ENCODE measurements at places on chromosomes 6 and 20.

DNA sequence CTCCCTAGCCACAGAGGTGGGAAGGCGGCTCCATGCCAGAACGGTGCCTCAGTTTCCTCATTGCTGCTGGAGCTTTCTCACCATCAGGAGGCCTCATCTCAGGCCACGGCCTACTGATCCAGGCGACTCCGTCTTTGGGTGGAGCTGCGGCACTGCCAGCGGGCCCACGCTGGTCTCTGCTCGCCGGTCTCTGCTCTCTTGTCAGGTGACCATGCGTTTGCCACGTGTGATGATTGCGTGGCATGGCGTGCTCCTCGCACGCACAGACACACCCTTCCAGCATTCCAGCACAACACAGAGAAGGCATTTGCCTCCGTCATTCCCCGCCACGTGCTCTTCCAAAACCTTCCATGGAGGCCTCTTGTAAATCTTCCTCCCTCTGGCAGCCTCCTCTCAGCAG lies 271.1 kb downstream of the CDH4 start:
- DNase-seq = no peak

GRCh38 chr6:166663568-166663967 lies 36.5 kb upstream of the RPS6KA2 start:
- no peak for DNase-seq

DNA sequence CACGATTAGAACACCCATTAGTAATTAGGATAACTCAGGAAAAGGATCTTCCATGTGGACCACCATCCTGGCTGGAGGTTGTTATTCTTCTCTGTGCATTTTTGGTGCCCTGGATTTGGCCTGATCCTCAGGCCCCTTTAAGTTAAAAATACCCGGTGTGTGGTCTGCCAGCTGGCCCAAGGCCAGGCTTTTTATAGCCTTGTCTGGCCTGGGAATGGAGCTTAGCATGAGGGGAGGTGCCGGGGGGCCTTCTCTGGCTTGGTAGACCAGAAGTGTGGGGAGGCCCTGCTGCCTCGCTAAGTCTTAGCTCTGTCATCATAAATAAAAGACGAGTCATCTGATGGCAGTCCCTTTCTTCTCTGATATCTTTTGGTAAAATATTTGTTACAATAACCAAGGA lies 71.4 kb downstream of the ARID1B start:
- DNase-seq = no peak

GRCh38 chr20:48754292-48754691 lies 73.5 kb downstream of the PREX1 start:
- DNase-seq = no peak

DNA sequence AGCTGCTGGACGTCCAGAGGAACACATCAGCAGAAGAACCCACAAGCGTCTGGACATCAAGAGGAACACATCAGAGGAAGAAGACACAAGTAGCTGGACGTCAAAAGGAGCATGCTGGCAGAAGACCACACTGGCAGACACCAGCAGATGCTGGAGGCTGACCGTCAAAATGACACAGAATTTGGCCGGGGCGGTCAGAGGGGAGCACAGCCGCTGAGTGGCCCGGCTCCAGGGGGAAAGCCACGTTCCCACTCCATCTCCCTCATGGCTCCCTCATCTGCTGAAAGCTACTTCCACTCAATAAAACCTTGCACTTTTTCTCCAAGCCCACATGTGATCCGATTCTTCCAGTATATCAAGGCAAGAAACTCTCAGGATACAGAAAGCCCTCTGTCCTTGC lies 283.6 kb downstream of the PTPRT start:
- no peak for DNase-seq

DNA sequence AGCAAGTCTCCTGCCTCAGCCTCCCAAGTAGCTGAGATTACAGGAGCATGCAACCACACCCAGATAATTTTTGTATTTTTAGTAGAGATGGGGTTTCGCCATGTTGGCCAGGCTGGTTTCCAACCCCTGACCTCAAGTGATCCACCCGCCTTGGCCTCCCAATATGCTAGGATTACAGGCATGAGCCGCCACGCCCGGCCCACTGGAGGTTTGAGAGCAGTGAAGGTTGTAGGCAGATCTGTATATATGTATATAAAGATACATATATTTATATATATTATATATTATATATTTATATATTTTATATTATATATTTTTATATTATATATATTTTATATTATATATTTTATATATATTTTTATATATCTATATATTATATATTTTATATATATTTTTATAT lies 38.2 kb upstream of the TTPAL start:
- no peak for DNase-seq

DNA sequence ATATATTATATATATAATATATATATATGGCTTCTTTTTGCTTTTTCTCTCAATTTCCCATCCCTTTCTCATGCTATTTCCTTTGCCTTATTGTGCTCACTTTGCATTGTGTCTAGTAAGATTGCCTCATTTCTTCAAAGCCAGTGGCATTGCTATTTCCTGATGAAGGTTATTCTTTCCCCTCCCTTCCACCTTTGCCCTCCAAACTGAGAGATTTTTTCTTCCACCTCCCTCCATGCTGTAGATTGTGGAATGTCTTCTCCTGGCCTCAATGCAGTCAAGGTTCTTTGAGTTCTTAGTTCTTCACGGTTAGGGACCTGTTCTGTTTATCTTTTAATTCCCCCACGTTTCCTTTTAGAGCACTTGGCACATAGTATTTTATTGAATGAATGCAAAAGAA lies 17.2 kb downstream of the SH3BGRL2 start:
- DNase-seq = no peak

- no peak for DNase-seq
Measured at GRCh38 chr6:78487401-78487800, 379.9 kb upstream of the IRAK1BP1 start.

- DNase-seq = no peak
Measured at GRCh38 chr20:1391640-1392442, 1.0 kb downstream of the FKBP1A start.

Data from sigmoid colon (tissue), 7 donors.